Activated CD4-positive, alpha-beta T cell treated with anti-CD3 and anti-CD28 coated beads, Interleukin-2, amount 50 U/mL, for 4 hours (primary cell): ENCODE measurements at places on chromosomes 13 and 19.

- DNase-seq: no peak
Observed at GRCh38 chr13:42454749-42455148, 119.2 kb upstream of the TNFSF11 start.

- DNase-seq: no peak
Observed at GRCh38 chr19:18029617-18030338, 21.8 kb downstream of the ARRDC2 start.

GRCh38 chr13:99662678-99663077, 161.4 kb downstream of the TM9SF2 start:
- no peak for DNase-seq

- no peak for DNase-seq
Observed at GRCh38 chr19:372306-372890, 27.8 kb upstream of the MIER2 start.

GRCh38 chr13:100854006-100854405, 179.4 kb upstream of the TMTC4 start:
- no peak for DNase-seq

DNA sequence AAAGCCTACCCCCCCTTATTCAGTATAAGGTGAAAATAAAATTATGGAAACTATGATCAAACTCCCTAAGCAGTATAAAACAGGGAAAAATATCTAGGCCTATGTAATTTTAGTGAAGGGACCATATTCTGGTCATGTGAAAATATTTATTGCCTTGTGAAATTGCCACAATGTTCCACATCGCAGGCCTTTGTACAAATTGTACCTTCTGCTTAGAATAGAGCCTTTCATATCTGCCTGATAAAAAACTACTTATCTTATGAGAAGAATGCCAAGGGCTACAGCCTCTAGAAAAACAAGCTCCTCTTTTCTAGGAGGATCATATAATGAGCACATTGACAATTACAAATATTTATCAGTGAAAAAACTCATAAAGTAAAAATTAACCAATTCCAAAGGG, 1280.0 kb downstream of the EFNB2 start:
- no peak for DNase-seq

DNA sequence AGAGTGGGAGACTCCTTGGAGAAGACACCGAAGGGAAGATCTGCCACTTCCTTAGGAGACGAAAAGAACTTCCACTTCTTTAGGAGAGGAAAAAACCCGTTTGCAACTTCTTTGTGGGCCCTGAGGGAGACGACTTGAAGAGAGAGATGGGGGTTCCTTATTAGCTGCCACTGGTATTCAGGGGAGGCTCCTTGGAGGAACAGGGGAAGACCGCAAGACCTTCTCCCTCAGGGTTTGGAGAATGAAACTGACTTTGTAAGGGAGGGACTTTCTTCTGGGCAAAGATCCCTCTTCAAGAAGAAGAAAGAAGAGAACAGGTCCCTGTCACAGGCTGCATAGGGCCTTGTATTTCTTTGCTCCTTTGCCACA, 416 bp downstream of the BCKDHA start:
- DNase-seq: no peak

DNA sequence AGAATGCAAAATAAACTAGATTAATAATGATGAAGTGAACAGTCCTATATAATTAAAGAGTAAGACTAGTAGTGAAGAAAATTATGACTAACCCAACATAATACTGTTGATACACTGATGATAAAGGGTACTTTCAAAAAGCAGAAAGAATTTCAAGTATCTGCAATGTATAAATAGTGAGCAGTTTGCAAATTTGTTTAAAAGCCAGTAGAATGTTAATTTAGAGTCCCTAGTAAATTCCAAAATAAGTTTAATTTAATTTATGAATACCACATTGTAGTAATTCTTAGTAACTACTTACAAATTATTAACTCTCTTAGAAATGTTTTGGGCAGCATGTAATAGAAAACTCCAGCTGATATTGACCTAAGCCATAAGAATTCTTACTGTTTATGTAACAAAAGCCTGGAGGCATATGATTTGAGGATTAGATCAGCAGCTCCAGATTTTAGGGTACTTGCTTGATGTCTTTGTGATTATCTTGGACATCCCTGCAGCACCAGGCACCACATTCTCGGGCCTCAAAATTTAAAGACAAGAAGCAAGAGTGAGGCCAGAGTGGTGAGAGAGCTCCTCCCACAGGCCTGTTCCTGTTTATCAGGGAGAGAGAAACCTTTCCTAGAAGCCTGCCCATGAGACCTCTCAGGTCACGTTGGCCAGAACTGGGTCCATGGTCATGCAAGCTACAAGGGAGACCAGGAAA, 67.6 kb upstream of the TDRD3 start:
- no peak for DNase-seq

- peak; percentile 16 for DNase-seq
Observed at GRCh38 chr13:102402290-102402689, 442 bp upstream of the FGF14 start.

GRCh38 chr13:53200498-53201453, 172.2 kb downstream of the OLFM4 start:
- DNase-seq: no peak

DNA sequence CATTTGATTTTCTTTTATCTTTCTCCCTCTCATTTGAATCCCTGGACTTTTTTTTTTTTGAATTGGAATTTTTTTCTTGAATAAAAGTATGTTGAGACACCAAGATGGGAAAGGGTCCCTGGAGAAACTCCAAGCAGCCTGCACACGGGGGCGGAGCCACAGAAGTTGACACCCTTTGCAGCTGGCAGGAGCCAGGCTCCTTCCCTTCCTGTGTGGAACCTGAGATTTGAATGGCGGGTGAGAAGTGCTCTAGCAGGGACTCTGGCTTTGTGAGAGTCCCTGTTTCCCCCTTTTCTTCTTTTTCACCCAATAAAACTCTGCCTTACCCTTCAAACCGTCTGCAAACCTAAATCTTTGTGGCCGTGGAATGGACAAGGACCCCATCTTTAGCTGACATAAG, 1381.0 kb upstream of the MIR17HG start:
- no peak for DNase-seq

DNA sequence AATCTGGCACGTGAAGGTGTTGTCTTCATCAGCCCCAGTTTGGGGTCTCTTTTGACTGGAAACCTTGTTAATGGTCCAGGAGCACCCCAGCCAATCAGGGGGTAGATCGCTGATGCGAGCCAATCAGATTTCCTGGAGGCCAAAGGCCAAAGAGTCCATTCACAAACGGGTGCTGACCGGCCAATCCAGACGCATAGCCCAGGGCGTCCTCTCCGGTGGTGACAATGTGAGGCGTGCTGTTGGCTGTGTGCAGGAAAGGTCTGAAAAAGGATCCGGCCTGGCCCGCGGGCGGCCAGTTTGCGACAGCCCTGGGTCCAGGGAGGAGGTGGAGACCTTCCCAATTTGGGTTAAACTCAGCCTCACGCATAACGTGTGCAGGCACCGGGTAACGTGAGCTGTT, 3.1 kb downstream of the MAST3 start:
- no peak for DNase-seq

GRCh38 chr13:44197791-44198770, 175.5 kb upstream of the SERP2 start:
- no peak for DNase-seq

- DNase-seq: no peak
Observed at GRCh38 chr13:37118016-37118415, 12.6 kb upstream of the CSNK1A1L start.

DNA sequence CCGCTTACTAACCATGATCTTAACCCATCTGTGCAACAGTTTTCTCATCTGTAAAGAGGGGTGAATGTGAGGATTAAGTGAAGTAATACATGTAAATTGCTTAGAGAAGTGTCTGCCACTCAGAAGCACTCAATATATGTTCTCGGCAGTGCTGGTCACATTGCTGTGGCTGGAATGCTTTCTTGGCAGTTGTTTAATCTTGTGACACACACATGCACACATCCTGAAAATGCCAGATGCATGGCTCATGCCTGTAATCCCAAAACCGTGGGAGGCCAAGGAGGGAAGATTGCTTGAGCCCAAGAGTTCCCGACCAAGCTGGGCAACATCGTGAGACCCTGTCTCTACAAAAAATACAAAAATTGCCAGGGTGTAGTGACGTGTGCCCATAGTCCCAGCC, 4.9 kb upstream of the DMKN start:
- no peak for DNase-seq

DNA sequence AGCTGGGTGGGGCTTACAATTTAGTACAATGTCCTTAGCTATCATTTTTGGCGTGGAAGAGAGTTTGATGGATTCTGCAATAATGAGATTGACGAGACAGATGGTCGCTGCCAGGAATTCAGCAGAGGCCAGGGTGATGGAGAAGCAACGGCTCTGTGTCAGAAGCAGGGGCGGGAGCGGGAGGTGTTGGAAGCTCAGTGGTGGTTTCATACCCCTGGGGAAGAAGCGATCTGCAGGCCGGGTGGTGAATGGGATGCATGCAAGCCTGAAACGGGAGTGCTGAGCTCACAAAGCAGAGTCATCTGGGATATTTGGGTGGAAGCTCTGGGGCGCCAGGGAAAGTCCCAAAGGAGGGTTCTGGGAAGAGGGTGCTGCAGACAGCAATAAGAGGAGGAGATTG, 370.8 kb downstream of the ZNF536 start:
- DNase-seq: no peak
